Activated naive CD4-positive, alpha-beta T cell (primary cell): ENCODE measurements at places on chromosomes 5 and 9.

- no peak for DNase-seq
Measured at GRCh38 chr5:75993183-75993582, 90.0 kb upstream of the SV2C start.

DNA sequence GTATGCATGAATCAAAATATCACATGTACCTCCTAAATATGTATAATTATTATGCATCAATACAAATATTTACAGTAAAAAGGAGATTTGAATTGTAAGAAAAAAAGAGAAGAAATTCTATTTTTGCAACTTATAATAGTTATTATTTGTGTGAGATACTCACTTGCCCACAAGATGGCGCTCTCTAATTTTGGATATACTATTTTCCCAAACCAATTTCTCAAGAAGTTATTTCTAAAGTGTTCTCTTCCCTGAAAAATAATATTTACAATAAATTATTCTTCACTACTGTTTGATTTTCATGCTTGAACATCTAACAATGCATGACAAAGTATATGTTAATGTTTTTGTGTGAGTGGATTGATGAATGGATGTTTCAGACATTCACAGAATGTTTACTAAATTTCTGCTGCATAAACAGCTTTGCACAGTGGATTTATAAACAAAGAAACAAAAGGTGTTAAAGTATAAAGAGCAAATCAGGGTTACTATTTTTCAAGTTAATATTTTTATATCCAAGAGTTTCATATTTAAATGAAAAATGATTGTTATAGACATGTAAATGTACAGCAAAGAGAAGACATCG is 503.4 kb downstream of the PDE4D start:
- no peak for DNase-seq

- DNase-seq = peak; percentile 3
Measured at GRCh38 chr5:81165493-81166119, 67.5 kb upstream of the CKMT2 start.

DNA sequence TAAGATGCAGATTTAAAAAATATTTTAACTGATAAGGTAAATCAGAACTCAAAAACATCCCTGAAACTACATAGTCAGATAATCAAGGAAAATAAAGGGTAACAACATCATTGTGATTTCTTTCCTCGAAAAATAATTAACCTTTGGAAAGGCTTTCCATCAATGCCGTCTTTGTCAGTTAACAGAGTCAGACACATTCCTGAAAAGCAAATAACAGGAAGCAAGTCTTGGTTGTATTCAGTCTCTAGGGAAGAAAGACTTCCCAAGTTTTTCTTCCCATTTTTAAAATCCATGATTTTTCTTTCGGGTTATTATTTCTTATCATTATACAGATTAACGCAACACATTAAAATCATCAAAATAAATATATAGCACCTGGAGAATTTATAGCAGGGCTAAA is 256.4 kb upstream of the CDH6 start:
- no peak for DNase-seq

- no peak for DNase-seq
Measured at GRCh38 chr5:142078221-142078620, 30.4 kb upstream of the NDFIP1 start.

DNA sequence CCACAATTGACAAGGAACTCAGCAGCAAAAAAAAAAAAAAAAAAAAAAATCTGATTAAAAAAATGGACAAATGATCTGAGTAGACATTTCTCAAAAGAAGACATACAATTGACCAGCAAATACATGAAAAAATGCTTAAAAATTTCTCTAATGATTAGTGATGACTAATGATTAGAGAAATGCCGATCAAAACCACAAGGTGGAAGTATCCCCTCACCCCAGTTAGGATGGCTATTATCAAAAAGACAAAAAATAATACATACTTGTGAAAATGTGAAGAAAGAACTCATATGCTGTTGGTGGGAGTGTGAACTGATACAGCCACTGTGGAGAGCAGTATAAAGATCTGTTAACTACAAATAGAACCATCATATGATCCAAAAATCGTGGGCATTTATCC is 245.3 kb downstream of the OSTF1 start:
- no peak for DNase-seq

DNA sequence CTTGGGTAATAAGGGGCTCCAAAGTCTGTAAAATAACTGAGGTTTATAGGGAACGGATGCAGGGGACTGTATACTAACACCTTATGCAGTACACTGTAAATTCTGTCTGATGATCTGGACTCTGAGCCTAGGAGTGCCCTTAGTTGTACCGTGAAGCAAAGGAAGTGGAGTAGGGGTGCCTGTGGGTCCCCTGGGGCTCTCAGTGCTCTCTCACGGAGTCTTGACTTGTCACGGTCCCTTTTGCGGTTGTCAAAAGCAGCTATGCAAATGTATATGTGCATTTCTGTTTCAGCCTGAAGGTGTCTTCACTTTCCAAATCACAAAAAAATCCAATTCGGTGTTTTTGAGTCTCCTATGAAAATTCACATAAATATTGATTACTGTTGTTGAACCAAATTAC is 17.8 kb downstream of the DMRT1 start:
- no peak for DNase-seq

GRCh38 chr9:32427111-32427873 is 42.8 kb downstream of the ACO1 start:
- no peak for DNase-seq

DNA sequence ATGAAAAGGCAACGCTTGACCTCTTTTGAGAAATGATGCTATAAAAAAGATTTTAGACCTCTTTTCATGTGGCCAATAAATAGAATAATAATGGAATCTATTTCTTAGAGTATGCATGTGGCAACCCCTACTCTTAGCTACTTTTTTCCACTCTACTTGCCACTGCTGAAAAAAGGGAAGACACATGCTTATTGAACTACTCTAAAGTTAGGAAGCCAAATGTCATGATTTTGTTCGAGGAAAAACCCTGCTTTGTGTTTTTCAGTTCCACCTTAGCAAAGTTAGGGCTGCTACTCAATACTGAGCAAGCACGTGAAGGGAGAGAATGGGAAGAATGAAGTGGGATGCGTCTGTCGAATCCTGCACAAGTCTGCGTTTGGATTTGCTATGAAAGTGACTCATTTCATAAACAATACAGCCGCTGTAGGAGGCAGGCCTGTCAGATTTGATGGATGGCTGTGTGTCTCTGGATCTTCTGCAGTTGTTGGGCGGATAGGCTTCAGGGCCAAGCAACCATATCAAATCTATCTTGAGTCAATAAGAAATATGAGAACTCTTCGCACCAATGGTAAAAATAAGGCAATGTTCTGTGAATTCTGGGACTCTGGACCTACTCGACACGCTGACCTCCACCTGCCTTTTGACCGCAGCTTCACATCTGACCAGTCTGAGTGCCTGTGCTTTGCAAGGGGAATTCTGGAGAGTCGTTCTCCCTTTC is 333.6 kb downstream of the PIK3R1 start:
- no peak for DNase-seq

DNA sequence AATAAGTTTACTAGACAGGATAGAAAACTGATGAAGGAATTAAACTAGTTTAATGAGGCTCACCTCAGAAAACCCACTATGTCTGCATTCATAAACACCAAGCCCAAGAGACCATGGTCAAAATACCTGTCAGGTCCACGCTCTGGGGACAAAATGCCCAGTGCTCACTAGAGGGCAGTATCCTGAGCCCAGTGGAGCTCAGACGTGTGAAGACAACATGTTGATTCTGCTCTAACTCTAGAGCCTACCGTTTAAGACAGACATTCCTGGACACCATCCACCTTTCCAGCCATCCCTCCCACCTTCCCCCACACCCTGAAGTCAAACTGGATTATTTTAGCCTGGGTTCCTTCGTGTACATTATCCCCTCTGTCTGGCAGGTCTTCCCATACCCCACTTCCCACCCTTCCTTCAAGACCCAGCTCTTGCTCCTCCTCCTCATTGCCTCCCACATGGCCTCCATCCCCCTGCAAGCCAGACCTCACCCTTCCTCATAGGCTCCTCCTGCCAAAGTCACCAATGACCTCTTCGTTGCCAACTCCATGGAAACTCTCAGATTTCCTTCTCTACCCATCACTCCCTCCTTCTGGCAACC is 142.3 kb upstream of the FSTL4 start:
- no peak for DNase-seq

GRCh38 chr5:14458414-14458813 is 123.2 kb upstream of the OTULINL start:
- no peak for DNase-seq

GRCh38 chr9:136237486-136238341 is 7.9 kb downstream of the QSOX2 start:
- no peak for DNase-seq

DNA sequence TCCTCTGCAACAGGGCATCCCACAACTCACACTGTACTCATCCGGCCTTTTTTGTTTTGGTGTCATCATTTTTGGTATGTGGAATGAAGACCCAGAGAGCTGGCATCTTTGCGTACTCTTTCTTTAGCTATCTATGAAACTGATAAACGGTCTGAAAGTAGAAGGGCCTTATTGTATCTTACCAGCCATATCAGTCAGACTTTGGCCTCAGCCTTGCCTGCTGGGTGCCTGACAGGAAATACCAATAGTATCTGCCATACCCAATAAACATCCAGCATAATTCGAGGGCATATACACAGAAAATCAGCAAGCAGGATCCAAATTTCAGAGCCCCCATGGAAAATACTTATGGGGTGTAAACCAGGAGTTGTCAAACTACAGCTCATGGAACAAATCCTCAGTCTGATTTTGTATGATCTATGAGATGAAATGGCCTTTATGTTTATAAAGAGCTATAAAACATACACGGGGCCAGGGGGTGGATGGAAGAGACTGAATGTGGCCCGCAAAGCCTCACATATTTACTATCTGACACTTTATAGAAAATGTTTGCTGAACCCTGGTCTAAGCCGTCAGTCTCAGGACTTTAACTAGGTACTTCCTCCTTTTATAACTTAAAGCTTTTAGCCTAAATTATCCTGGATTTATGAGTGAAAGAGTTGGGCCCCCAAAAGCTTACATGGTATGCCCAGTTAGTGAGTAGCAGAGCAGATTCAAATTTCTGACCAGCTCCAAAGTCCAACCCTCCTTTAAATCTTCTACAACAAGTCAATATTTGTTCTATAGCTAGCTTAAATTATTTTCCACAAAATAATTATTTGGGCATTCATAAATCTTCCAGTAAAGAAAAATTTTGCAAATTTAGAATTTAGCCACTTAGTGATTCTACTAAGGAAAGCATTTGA is 308.0 kb upstream of the PUM3 start:
- DNase-seq = no peak

GRCh38 chr5:76364226-76364589 is 38.9 kb upstream of the IQGAP2 start:
- DNase-seq = no peak

DNA sequence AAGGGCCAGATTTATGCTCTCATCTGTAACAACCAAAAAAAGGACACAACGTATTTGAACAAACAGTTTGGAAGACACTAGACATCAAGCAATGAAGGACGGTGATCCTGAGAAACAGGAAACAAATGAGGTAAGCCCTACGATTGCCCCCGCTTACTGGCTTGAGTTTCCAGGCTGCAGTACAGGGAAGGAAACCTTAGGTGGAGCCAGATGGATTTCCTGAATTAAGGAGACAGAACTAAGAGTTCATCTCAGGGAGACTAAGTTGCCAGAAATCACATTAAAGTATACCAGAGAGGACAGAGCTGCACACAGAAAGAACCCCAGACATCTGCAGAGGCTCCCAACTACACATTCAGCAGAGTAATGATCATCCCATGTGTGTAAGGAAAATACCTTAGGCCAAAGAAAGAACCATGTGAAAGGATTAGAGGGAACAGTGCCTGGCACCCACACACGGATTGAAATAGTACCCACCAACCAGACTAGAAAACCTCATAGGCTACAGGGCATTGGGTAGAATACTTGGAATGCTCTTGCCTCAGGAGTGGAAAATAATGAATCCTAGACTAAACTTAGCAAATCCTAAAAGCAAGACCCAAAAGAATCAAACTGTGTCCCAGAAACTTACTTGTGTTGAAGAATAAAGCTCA is 99.3 kb upstream of the NIPBL start:
- DNase-seq = no peak

DNA sequence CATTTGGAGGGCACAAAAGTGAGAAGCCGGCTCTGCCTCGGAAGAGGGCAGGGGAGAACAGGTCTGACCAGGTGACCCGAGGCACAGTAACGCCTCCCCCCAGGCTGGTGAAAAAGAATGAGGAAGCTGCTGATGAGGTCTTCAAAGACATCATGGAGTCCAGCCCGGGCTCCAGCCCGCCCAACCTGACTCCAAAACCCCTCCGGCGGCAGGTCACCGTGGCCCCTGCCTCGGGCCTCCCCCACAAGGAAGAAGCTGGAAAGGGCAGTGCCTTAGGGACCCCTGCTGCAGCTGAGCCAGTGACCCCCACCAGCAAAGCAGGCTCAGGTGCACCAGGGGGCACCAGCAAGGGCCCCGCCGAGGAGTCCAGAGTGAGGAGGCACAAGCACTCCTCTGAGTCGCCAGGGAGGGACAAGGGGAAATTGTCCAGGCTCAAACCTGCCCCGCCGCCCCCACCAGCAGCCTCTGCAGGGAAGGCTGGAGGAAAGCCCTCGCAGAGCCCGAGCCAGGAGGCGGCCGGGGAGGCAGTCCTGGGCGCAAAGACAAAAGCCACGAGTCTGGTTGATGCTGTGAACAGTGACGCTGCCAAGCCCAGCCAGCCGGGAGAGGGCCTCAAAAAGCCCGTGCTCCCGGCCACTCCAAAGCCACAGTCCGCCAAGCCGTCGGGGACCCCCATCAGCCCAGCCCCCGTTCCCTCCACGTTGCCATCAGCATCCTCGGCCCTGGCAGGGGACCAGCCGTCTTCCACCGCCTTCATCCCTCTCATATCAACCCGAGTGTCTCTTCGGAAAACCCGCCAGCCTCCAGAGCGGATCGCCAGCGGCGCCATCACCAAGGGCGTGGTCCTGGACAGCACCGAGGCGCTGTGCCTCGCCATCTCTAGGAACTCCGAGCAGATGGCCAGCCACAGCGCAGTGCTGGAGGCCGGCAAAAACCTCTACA is 11.8 kb downstream of the QRFP start:
- no peak for DNase-seq

DNA sequence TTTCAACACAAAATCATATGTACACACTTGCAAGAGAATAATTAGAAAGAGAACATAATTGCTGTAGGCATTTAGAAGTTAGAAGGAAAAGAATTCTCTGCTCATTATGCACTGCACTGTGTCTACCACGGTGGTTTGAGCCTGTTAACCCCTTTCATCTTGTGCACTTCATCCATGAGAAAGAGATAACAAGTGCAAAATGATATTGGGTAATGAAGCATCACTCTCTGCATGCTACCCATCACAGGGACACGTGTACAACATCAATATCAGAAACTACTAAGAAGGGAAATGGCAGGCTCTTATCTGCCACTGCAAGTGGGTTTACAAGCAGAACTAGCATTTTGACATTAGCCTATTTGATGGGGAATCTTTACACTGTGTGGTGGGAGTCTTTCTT is 202.6 kb downstream of the CDH12 start:
- no peak for DNase-seq

GRCh38 chr9:26974927-26975326 is 18.7 kb downstream of the IFT74 start:
- DNase-seq = no peak
